ENCODE measurements at places on chromosomes 16 and 17. TPM values are rescaled to one million over a fixed set of nuclear protein-coding genes. Genes with fewer than 3 reads are reported as not detected.
A peak's percentile ranks its signal among the peaks of the same experiment; 100 is the strongest.

GRCh38 chr16:12290868-12291267, 314.3 kb downstream of the SNX29 start:
- DNase-seq, result no peak

GRCh38 chr17:43808076-43808475, 24.9 kb downstream of the MPP3 start:
- no peak for DNase-seq

- DNase-seq, result peak; percentile 94
Observed at GRCh38 chr16:53052519-53053501, at the start of gene CHD9NB. Gene CHD9NB, minus strand, starts transcription at chr16:53052897. Its CDS starts 8,739 bp downstream, at chr16:53044158.

DNA sequence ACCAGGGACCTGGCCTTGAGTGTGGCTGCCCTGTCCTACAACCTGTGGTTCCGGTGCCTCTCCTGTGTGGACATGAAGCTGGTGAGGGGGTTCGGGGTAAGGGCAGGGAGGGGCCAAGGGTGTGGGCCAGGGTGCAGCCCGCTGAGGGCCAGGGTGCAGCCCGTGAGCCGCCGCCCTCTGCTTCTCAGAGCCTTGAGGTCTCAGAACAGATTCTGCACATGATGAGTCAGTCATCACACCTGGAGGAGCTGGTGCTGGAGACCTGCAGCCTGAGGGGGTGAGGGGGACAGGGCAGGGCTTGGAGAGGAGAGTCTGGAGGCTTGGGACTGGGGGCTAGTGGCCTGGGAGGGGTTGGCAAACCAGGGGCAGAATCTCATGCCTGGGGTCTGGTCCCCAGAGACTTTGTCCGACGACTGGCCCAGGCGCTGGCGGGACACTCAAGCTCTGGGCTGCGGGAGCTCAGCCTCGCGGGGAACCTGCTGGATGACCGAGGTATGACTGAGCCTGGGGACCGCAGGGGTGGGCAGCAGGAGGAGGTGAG, 2.2 kb downstream of the CARMIL2 start:
- peak; percentile 82 for DNase-seq

DNA sequence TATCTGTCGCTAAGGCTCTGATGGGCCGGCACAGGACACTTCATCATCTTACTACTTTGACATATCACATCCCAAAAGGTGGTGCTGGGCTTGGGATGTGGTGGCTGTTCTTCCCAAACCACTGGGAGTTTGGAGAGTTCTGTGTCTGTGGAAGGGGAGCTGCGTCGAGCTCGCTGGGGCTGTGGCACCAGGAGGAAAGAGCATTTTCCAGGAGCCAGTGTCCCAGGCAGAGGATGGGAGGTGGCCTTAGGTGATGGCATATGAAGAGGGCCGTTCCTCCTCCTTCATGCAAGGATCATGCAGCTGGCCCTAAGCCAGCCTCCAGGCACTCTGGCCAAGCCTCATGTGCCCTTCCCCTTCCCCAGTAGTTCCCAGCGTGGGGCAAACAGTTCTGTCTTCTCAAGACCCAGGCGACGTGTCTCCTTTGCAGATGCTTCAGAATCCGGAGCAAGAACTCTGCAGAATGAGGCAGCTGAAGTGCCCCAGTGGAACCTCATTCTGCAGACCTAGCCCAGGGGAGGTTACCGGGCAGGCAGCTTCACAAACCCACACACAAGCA, 89.4 kb upstream of the TNRC6C start:
- no peak for DNase-seq

GRCh38 chr17:49766918-49767530, 3.1 kb upstream of the FAM117A start:
- DNase-seq, result peak; percentile 58

DNA sequence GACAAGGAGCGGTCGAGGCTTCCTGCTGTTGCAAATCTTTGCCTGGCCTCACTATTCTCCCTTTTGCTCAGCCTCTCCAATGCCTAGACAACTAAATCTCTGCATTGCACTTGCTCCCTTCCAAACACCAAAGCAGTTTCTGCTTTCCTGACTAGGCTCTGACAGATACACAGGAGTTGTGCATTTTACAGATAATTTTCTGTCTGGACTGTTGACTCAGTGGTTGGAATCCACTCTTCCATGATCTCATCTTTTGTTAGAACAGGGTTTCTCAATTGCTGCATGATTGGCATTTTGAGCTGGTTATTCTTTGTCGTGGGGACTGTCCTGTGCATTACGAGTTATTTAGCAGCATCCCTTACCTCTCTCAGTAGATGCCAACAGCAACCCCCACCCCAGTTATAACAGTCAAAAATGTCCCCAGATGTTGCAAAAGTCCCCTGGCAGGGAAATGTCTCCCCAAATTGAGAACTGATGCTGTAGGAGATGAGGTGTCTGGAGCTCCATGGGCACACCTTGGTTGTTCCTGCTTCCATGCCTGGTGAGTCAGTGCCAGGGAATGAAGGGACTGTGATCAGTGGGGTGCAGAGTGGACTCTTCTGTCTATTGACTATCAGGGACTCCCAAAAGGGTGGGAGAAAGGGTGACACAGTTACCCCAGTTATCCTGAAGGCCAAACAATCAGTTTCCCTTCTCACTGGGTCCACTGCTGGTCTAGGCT, 557.4 kb upstream of the PSMD7 start:
- DNase-seq, result peak; percentile 9

The SLC35G6 gene
- total RNA-seq, result not detected

The C17orf78 gene
- total RNA-seq, result not detected

The TPSG1 gene
- not detected for total RNA-seq

The UBTF gene
- total RNA-seq, result 51.3 TPM
